ENCODE measurements at places on chromosomes 6 and 20.

DNA sequence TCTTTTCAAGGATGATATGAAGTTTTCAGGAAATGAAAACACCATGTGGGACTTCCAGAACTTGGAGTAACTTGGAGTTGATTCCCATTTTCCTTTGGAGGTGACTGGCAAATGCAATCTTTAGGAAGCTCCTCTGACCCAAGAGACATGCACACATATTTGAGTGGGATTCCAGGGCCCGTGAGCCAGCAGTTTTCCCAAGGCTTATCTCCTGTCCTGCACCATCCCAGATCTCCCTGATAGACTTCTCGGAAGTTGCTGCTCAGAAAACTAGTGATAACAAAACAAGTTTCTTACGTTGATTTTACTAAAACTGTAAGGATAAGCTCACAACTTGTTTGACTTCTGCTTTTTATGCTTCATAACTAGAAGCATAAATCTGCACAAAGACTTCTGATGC, 25.6 kb downstream of the SLC35F1 start:
- DNase-seq: no peak

GRCh38 chr6:38498805-38499445, 140.8 kb downstream of the BTBD9 start:
- DNase-seq: no peak

DNA sequence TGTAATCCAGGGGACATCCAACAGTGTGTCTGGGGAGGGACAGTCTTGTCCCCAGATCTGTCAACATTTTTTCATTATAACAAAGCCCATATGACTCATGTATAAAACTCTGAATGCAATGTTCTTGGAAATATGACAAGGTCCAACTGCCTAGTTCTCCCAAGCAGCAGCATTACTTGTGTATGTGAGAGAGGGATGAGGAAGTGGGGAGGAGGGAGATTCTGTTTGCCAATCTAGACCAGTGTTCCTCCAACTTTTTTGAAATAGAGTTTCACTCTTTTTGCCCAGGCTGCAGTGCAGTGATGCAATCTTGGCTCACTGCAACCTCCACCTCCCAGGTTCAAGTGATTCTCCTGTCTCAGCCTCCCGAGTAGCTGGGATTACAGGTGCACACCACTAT, 394.8 kb downstream of the DHX35 start:
- no peak for DNase-seq

DNA sequence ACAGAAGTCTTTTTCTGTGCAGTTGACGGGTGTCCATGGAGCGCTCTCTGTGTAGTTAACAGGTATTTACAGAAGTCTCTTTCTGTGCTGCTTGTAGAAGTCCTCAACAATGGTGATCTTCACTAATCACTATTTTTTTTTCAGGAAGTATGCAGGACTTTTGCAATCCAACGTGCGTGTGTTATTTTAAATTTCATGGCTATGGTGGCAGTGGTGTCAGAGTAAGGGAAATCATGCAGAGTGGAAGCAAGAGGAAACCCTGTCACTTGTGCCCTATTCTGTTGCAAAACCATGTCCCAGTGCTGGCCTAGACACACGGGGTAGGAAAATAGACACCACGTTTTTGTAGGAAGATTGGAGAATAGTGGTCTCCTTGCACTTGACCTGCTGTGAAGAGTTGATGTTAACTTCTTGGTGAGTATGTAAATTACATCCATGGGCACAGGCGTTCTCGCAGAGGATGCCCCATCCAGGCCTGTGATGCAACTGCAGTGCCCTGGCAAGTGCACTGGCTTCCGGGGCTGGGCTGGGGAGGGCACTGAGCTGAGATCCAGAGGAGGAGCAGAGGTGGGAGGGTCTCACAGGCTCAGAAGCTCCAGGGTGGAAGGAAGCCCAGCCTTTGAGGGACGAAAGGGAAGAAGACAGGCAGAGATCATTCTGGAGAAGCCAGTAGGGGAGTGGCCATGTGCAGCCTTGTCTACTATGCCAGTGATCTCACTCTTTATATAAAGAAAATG, 146.5 kb downstream of the SYCP2 start:
- DNase-seq: no peak

DNA sequence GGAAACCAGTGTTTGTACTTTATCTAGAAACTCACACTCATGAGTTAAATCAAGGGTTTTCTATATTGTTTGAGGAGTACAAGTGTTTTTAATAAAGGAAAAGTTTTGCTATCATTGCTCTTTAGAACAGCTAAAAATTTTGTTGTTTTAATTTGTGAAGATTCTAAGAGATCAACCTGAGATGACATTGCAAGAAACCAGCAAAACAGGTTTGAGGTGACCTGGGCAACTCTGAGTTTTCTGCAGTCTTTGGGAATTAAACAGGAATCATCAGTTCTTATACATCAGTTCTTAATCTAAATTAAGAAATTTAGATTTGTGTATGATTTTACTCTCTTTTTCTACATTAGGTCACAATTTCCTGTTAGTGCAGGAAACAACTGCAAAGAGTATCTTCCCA, 114.5 kb downstream of the JAG1 start:
- DNase-seq: no peak

- no peak for DNase-seq
These were observed 6.6 kb downstream of the ARHGAP40 start for GRCh38 chr20:38608188-38608587.

DNA sequence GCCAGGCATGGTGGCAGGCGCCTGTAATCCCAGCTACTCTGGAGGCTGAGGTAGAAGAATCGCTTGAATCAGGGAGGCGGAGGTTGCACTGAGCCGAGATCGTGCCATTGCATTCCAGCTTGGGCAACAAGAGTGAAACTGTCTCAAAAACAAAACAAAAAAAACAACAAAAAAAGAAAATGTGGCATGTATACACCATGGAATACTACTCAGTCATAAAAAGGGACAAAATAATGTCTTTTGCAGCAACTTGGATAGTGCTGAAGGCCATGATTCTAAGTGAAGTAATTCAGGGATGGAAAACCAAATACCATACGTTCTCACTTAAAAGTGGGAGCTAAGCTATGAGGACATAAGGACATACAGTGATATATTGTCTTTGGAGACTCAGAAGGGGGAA, 96.3 kb downstream of the MYB start:
- no peak for DNase-seq

- DNase-seq: no peak
These were observed 58.8 kb downstream of the UBE2V1 start for GRCh38 chr20:50054231-50054547.

DNA sequence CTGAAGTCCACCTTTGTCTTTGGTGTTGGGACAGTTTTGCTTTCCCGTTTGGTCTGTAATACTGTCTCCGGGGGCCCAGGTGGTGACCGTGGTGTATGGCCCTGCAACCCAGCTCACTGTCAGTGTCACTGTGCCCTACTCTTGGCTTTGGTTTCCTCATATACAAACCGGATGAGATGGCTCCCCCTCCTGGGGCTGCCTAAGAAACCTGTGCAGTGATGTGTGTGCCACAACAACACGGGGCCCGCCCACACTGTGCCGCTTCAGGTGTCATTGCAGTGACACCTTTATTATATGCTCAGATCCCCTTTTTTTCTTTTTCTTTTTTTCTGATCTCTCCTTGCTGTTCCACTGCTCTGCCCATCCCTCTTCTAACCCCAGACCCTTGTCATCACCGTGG, 73.9 kb downstream of the RAMACL start:
- DNase-seq: no peak

DNA sequence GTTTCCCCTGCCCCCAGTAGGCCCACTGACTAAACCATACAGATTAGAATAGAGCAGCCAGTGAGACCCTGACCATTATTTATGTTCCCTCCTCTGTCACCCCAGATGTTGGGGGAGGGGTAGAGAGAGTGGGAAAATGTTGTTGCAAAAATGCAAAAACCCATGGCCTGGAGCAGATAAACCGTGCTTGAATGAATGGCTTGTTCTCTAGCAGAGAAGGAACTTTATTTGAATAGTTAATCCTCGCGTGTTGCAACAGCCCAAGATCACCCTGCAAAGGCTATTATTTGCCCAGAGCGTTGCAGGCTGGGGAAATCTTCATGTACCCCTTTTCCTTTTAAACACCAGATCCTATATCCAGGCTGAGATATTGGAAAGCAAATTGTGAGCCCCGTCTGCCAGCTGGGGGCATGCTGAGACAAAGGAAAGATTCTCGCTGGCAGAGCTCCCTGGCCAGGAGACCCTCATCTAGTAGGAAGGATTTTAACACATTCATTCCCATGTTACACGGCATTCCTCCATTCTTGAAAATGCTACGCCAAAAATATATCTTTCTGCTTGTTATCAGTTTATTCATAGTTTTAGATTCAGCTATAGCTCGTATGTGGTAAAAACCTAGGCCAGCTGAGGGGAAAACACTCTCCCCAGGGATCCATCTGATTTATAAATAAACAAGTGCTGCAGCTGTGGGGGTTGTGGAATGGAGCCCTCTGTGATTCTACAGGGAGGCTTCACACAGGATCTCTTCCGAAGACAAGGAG, 53.0 kb downstream of the LINC00237 start:
- no peak for DNase-seq

DNA sequence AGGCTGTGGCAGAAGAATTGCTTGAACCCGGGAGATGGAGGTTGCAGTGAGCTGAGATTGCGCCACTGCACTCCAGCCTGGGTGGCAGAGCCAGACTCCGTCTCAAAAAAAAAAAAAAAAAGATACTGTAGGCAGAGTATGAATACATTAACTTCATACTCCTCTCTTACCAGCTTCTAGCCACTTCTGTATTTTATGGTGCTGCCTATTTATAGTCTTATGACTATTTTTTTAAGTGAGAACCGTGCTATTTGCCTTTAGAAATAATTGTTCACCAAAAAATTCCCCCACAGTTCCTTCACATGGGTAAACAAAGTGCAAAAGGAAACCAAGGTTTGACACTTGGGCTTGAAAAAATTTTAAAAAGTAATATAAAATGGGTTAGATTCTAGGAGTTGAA, 1.5 kb upstream of the SNRNP48 start:
- no peak for DNase-seq

DNA sequence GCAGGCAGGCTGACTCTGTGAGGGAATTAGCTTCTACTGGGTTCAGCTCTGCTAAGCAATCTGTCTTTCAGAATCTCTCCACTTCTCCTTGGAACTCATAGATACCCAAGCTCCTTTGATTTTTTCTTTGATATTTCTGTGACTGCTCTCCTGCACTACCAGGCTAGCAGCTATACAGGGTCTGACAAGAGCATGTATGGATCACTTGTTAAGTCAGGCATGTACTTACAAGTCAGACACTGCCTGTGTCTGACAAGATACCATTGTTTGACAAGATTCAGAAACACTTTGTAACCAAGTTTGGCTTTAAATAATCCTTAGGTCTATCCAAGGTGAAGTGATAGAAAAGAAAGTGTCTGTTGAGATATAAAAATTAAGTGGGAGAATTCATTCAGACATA, 79.5 kb downstream of the SESN1 start:
- DNase-seq: no peak

- no peak for DNase-seq
These were observed 4.1 kb upstream of the CRYBG1 start for GRCh38 chr6:106356378-106356777.

All from AG08396 (cell line).